ENCODE measurements at places on chromosomes 6 and 20. TPM values are rescaled to one million over a fixed set of nuclear protein-coding genes. Genes with fewer than 3 reads are reported as not detected.

DNA sequence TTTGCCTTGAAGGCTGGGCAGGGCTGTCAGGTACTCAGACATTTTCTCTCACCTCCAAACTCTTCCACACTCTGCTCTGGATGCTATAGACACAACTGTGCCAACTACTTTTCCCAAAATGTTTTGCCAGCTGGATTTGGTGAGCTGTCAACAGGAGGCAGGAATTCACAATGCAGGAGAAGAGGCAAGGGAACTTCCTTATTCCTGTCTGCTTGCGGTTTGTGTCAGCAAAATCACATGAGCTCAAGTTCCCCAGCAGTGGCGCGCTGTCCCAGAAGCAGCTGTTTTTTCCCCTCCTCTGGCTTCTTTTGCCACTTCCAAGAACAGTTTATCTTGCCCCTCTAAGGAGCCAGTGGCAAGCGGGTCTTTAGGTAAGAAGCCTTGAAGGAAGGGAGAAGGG lies 608.2 kb downstream of the PRKN start:
- peak; percentile 37 for DNase-seq

DNA sequence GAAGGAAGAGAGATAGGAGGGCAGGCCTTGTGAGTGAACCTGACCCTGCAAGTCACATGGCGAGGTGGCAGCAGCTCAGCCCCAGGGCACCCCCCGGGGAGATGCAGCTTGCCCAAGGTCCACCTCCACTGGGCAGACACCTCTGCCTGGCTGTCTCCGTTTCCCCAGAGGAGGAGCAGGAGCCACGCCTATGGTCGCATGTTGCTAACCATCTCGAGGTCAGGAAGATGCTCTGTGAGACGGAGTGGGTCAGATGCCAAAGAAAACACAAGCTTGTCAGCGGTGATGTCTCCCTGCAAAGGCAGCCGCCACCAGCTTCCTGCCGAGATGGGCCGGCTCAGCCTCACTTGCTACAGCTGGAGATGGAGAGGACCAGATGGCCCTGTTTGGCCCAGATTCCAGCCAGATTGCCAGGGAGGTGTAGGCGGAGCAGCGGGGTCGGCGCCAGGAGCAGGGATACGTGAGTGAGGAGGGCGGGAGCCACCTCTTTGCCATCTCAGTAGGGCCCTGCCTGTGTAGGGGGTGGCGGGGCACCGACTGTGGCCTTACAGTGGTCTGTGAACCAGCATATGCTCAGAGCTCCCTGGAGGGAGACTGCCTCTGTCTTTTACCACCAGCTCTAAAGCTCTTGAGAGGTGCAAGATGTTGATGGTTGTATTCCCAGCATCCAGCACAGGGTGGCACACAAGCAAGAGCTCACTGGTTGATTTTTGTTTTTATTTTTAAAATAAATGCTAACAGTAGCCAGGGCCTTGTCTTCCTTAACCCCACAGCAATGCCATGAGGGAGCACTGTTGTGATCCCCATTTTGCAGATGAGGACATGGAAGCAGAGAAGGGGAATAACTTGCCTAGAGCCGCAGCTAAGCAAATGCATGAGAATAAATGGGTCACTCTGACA lies 42.9 kb upstream of the FAM83D start:
- peak; percentile 76 for DNase-seq

GRCh38 chr6:17987697-17988421 lies 424 bp upstream of the KIF13A start:
- DNase-seq = peak; percentile 29

DNA sequence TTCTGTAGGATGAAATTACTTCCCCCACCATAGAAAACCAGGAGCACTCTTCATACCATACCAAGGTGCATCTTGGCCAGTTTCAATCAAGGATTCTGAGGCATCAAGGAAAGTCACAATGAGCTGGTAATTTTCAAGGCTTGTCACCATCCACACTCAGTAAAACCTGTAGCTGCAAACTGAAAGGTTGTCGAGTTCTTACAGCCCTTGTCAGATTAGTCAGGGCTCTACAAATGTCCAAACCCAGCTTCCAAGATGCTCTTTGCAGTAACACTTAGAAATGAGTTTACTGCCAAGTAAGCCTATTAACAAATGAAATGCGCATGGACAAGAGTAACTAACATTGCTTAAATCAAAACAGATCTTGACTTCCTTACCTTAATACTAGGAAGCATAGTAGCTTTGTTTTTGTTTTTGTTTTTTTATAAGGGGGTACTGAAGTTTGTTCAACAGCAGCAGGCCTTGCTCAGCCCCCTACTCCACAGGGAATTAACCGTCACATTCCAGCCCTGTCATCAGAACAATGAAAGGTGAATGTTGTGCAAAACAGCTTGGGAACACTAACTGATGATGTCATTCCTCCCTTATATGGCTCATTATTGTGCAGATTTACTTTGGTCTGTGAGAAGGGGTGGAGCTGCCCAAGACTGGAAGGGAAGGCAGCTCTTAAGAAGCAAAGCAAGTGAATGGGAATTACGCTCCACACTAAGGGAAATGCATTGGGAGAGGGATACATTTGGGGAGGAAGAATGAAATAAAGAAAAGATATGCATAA lies 49.9 kb upstream of the TMEM30A start:
- peak; percentile 62 for DNase-seq

DNA sequence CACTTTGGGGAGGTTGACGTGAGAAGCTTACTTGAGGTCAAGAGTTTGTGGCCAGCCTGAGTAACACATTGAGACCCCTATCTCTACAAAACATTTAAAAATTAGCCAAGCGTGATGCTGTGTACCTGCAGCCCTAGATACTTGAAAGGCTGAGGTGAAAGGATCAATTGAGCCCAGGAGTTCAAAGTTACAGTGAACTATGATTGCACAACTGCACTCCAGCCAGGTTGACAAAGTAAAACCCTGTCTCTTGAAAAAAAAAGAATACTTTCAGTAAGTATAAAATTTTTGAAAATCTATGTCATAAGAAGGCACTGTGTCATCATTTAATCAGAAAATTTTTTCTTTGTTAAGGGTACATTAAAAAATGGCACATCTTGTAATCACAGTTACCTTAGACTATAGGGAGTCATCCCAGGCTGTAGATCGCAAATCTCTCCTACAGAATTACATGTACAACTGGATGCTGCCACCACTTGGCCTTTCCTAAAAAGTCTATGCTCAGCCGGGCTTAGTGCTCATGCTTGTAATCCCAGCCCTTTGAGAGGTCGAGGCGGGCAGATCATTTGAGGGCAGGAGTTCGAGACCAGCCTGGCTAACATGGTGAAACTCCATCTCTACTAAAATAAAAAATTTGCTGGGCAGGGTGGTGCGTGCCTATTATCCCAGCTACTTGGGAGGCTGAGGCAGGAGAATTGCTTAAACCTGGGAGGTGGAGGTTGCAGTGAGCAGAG lies 17.0 kb upstream of the MRS2 start:
- no peak for DNase-seq

Gene REM1
- not detected for total RNA-seq

Gene MLIP
- 0.81 TPM for total RNA-seq

All from A172 (cell line).